ENCODE measurements at places on chromosomes 7 and 10.
A peak's percentile ranks its signal among the peaks of the same experiment; 100 is the strongest.

- DNase-seq = no peak
These were observed 41.9 kb downstream of the WIPI2 start for GRCh38 chr7:5231811-5232484.

DNA sequence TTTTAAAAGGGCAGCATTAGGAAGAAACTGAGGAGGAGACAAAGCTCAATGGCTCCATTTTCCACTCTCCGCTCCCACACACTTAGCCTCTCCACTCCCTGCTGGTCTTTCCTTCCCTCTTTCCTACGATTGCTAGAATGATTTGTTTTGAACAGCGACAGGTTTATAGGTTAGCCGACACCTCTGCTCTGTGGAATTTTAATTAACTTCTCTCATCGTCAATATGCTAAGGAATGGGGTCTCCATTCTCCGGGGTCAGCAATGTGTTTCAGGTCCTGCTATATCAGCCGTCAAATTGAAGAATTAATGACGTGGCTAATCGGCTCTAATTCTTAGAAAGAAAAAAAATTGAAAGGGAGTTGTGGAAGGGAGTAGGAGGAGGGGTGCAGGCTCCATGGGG is 28.9 kb downstream of the FBXW4 start:
- DNase-seq = no peak

- DNase-seq = no peak
These were observed 14.8 kb upstream of the ZC3HAV1 start for GRCh38 chr7:139124084-139124914.

- no peak for DNase-seq
These were observed 244.4 kb upstream of the SLC26A5 start for GRCh38 chr7:103690242-103690974.

GRCh38 chr7:7323352-7323751 is 141.0 kb downstream of the C1GALT1 start:
- DNase-seq = no peak

- DNase-seq = no peak
These were observed 22.6 kb downstream of the CSGALNACT2 start for GRCh38 chr10:43160921-43161255.

- DNase-seq = no peak
These were observed 31.5 kb downstream of the EGFR start for GRCh38 chr7:55050281-55050680.

GRCh38 chr7:85289279-85289678 is 102.4 kb upstream of the SEMA3D start:
- DNase-seq = no peak

DNA sequence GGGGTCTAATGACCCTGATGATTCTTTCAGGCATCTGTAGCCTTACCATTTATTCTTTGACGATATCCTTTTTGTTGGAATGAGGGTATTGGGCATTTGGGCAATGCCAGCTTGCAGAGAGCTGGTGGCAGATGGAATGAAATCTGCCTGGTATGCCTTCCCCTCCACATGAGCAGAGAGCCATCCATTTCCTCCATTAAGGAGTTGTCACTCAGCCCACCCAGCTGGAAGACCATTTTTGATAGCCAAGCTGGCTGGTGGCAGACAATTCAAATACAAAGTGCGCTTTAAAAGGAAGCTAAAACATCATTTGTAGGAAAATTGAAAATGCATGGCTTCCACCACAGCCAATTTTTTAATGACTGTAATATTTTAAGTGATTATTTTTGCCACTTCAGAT is 240.1 kb upstream of the SLC26A5 start:
- no peak for DNase-seq

- DNase-seq = no peak
These were observed 13.7 kb downstream of the MAT1A start for GRCh38 chr10:80275756-80276155.

DNA sequence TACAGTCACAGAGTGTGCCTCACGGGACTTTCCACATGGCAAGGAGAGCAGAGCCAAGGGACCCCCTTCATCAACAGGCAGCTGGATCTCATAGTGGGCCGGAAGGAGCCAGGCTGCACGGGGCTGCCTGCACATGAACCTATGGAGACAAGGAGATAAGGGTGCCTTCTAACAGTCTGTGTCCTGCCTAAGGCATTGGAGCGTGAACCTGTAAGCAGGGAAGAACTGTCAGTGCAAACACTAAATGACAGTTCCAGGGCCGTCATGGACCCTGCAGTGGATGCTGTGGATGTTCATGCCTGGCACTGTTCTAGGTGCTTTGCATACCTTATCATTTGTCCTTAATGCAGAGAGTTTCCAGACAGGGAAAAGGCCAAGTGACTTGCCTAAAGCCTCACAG is 85.9 kb downstream of the WIPF3 start:
- DNase-seq = no peak

- DNase-seq = no peak
These were observed 162.7 kb downstream of the CDCA7L start for GRCh38 chr7:21782996-21783395.

DNA sequence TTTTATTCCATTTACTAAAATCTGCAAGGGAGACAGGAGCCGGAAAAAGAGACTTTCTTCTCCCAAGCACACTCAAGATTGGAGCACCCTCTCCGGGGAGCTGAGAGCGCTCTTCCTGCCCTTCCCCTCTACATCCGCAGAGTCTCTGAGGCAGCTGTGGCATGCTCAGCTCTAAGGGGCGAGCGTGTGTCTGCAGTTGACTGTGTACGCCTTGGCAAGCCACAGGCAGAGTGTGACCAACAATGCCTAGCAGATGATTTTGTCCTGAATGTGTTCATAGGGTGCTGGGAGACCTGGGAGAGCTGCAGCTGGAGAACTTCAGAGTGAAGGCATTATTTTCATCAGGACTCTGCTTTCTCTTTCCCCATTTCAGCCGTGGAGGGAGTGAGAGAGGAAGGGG is 20.7 kb downstream of the MTURN start:
- no peak for DNase-seq

GRCh38 chr10:125064681-125065492 is 95.5 kb downstream of the CTBP2 start:
- DNase-seq = peak; percentile 21

- DNase-seq = peak; percentile 11
These were observed 144.5 kb downstream of the PPP1R3A start for GRCh38 chr7:113774182-113774807.

- no peak for DNase-seq
These were observed 66.6 kb upstream of the STEAP1B start for GRCh38 chr7:22566592-22566991.

GRCh38 chr10:133058331-133059092 is 29.2 kb upstream of the ADGRA1 start:
- no peak for DNase-seq

DNA sequence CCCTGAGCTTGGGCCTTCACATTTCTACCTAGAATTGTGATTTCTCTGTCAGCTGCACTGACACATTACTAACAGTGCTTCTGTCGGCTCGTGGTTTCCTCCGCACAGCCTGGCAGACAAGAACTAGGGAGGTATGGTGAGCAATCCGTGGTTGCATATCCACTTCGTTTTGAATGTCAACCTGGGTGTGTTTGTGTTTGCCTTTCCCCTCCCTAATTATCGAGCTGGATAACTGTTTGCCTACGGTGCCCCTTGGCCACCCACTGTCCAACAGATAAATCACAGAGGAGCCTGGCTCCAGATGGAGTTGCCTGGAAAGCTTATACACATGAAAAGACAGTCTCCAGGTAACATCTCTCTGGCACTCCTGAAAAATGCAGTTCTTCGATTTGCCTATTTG is 228.8 kb downstream of the TRIL start:
- DNase-seq = no peak

- DNase-seq = no peak
These were observed 17.8 kb upstream of the TBRG4 start for GRCh38 chr7:45129181-45129800.

DNA sequence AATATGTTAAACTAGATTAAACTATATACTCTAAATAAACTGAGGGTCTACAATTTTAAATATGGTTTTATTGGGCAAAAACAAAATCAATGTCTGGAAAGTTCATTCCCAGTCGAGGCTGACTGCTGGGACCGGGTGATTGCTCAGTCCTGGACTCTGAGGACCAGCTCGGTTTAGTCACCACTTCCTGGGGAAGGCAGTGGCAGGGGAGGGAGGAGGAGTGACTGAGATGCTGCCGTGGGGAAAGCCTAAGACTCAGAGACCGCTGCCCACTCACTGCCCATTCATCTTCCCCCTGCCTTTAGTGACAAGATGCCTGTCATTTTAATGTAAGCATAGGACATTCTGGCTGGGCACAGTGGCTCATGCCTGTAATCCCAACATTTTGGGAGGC is 29.0 kb downstream of the ATOH7 start:
- peak; percentile 64 for DNase-seq

DNA sequence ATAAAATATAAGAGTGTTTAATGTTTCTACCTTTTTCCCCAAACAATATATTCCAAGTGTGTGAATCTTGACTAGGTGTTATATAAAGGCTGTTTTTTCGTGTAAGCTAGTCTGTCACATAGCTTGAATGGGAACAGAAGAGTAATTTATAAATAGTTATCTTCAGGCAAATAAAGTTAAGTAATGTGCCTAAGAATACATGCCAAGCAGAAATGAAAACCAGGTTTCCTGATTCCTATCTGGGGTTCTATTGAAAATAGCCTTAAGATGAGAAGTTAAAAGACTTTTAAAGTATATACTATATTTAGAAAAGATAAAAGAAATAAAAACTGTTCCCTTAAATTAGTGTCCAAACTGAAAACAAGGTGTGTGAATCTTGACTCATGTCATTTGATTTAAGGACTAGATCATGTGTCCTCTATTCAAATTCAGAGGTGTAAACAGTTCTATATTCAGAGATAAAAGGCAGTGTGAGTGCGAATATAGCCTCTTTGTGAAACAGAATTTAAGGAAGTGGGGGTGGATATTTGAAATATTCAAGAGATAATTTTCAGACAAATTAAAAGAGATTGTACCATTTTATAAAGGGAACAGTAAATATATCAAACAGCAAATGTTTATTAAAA is 247.5 kb downstream of the THSD7A start:
- DNase-seq = no peak

GRCh38 chr10:122368502-122369254 is 5.8 kb upstream of the PLEKHA1 start:
- DNase-seq = no peak

DNA sequence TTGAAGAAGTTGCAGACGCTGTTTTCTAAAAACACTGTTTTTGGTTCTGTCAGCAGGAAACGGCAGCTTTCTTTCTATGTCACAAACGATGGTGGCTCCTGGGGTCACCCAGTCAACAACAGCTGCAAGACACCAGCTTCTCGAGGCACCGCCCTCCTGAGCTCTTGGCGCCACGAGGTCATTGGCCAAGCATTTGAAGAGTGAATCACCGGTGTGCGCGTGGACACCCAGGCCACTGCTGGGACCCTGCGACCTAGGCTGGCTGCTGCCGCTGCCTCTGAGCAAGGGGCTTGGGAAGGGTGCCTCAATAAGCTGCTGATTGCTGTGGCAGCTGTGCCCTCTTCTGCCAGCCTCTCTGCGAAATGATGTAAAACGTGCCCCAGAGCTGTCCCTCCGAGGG is 22.5 kb upstream of the VIPR2 start:
- no peak for DNase-seq

DNA sequence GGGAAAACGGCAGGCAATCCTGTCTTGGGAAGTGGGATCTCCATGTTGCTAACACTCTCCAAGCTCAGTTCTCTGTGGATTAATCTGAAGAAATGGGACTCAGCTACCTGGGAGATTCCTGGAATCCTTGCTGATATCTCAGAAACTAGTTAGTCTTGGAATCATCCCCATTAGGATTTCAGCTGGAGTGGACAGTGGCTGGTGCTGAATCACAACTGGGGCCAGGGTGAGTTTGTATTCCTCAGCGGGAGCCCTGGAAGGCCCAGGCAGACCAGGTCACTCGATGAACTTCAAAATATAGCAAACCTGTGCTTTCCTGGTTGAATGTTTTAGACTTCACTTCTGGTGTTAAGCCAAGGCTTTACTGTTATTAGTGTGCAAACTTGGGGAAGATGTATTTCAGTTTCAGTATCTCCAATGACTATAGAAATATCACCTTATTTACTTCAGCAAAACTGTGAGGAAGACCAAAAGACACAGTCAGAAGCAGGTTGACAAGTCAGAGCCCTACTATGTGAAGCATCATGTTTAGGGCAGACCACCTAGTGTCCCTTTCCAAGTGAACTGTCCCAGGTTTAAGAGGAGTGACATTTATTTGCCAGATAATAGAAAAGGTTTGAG is 126.1 kb downstream of the AOAH start:
- DNase-seq = no peak

DNA sequence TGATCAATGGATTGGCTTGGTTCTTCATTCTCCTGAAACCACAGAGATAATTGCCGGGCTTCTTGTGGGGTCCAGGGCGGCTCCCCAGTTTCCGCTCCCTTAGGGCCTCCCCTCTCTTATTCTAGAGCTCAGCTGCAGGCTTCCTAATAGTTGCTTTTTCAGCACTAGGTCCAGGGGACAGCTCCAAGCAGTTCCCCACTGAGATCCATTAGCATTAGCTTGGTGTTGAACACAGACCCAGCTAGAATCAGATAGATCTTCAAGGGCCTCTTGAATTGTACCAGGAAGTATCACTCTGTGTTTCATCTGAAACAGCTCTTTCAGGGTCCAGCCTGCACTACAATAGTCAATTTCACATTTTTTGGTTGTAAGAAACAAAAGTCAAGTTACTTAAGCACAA is 238.7 kb downstream of the SEC23IP start:
- DNase-seq = peak; percentile 37

- DNase-seq = no peak
These were observed 24.9 kb downstream of the POLR3A start for GRCh38 chr10:78004215-78005026.

DNA sequence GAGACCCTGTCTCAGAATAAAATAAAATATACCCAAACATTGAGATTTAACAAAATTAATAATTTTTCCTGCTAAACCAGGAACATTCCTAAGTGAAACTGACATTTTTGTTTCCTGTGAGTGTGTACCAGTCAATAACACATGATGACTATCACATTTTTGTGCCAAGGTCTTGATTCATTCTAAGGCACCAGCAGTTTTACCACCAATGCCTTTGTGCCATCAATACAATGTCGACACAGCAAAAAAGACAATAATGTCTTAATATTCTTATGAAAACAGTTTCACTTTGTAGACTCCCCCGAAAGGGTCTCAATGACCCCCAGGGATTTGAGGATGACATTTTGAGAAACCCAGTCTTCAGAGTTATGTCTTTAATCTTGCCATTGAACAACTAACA is 7.2 kb upstream of the CADPS2 start:
- no peak for DNase-seq

DNA sequence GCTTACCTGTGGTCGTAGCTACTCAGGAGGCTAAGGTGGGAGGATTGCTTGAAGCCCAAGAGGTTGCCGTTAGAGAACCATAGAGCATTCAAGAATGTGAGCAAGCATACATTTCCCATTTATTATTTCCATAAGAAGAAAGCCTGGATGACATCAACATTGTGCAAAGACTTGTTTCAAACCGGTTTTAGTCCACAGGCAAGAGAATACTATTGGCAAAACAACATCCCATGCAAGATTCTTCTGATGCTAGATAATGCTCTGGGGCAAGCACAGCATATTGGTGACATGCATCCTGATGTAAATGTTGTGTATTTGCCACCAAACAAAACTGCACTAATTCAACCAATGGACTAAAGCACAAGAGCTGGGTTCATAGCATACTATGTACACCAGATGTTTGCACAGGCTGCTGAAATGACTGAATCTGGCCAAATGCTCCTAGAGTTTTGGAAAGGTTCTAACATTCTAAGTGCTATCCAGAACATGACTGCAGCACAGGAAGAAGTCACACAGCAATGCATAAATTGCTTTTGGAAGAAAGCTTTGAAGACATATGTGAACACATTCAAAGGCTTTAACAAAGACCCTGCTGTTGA is 42.6 kb downstream of the OTUD1 start:
- no peak for DNase-seq

- no peak for DNase-seq
These were observed 20.6 kb downstream of the NPY start for GRCh38 chr7:24304494-24305095.

- DNase-seq = peak; percentile 92
These were observed 42.8 kb downstream of the FOXL3 start for GRCh38 chr7:332646-333392.

Data from urothelium cell line (cell line).